ENCODE measurements at places on chromosomes 12 and 14.

DNA sequence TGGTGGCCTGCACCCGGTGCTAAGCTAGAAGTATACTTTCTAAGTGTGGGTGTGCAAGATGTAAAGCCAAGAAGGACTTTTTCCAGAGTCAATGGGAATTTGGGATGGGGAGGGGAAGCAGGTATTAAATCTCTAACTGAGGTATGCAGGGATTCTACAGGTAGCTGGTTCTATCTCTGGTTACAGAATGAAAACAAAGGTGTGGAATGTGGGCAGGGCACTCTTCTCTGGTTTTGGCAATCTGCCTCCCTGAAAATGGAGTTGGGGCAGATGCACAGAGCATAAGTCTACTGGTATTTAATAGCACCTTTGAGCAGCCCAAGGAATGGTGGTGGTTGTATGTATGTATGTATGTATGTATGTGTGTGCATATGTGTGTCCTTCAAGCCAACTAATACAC is 66.7 kb upstream of the PPP1R12A start:
- DNase-seq: no peak

DNA sequence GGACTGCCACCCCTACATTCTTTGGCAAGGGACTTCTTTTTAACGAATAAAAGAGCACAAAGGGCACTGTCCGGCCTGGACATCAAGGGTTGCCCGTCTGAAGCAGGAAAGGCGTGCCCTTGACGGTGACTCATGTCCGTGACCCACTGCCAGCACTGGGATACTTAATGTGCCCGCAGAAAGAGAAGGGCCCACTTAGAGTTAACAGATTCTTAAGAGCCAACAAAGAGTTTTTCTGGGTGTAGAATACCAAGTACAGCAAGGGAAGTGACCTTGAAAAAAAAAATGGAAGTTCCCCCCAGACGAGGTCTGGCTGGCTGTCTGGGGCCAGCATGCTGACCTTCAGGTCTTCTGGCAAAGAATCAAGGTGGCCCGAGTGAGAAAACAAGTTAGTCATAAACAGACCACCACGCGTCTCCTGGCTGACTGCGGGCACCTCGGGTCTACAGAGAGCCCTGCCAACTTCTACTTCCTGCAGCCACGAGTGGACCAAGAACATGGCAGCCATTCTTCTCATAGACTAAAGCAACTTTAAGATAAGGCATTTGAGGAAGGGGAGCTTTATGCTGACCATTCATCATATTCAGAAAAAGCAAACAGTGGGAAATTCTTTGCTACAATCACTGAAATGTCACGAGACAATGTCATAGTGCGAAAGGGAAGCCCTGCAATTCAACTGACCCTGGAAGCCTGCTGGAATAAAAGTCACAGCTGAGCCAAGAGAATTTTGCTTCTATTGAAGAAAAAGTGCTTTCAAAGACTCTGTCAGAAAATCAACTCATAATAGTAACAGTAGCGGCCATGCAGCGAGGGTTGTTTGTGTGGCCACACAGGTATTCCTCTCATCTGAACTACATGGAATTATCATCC is 10.5 kb upstream of the SELPLG start:
- DNase-seq: no peak

GRCh38 chr12:68630050-68630449 is 19.4 kb downstream of the RAP1B start:
- no peak for DNase-seq

DNA sequence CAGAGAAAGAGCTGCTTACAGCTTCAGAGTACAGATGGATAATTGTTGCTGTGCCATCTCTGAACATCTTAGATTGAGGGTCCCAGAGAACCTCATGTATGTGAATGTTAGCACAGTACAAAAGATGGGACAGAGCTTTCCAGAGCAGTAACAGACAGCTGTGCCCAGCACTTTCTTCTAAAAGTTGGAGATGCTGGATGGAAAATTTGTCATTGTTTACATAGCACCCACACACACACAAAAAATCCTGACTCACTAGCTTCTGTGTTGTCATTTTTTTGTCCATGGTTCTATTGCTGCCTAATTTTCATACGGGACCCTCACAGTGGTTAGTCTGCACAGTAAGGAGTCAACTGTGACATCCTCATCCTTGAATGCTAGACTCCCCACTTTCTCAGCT is 374.7 kb downstream of the DIO2 start:
- no peak for DNase-seq

DNA sequence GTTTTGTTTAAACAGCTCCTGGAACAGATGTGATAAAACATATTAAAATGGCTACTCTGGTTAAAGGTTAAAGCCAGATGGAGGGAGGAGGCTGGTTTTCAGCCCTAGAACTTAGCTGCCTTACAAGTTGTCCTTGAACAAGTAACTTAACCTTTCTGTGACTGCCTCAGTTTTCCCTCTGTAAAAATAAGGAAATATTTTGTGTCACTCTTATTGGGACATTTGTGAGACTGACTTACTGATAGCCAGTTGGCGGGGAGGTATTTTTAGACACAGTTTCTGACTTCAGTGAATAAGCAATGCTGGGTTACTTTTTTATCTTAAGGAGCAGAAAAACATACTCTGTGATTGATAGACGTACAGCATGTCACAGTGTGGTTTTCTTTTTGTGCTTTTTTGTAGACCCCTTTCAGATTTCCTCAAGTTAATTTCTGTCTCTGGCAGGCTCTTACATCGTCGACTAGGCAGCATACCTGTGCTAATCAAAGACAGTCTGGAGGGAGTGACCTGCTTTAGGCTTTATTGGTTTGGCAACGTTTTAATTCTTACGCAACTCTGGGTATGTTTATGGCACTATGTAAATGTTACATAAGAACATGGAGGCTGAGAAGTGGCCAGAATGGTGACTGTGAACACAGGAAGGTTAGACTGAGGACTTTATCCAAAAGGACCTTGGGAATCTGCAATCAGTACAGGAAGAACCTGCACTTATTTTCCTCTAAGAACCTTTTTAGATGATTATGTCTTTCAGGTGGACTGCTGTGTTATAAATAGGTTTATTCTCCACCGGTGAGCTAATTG is 3.3 kb downstream of the ACVR1B start:
- no peak for DNase-seq

DNA sequence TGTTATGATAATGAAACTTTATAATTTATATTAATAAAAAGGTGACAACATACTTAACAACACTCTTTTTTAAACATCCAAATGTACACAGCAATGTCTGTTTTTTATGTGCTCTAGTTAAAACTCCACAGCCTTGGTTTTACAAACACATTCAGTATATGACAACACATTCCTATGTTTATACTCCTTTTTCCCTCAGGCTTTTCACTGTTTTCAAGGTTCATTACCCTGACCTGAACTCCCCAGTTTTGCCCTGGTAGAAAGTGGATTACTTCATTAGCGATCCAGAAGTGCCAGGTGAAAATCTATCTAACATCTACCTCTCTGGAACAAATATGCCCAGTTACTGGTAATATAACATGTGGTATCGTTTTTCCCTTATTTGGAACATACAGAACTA is 340.2 kb upstream of the DDHD1 start:
- DNase-seq: no peak

DNA sequence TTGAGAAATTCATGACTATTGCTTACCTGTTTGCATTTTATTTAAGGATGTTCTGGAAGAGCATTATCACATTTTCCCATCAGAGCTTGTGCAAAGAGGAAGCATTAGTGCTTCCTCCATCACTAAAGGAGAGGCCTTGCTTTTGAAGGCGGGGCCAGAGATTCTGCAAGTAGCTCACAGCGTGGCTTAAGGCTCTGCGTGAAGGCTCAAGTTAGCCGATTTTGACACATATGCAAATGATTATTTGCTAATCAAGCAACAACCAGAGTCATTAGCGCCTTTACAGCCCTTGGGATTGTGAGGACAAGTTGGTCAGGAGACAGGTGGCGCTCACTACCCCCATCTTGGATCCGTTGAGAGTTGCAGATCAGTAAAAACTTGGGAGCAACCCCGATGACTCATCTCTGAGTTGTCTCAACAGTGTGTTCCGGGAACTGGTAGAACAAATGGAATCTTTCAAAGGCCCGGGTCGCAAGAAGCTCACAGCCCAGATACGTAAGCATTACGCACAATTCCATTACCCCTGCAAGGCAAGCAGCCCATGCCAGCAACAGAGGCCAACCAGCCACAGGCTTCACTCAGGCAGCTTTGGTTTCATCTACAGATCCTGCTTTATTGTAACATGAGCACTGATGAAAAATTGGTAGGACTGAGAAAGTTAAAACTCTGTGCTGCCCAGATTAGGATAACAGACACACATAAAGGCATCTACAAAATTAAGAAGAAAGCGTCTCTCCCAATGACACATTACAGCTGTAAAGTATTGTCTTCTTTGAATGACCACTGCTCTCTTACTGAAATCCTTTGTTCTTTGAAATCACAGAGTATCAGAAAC is 34.9 kb upstream of the SPTSSA start:
- peak; percentile 78 for DNase-seq

DNA sequence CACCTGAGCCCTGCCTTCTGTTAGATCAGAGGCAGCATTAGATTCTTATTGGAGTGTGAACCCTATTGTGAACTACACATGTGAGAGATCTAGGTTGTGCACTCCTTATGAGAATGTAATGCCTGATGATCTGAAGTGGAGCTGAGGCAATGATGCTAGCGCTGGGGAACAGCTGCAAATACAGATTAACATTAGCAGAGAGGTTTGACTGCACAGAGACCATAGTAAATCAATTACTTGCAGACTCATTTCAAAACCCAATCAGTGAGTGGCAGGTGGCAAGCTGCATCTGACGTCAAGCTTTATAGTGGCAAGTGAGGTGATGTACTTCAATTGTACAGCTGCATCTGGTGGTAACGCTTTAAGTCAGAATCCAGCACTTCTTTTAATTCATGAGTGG is 141.6 kb downstream of the GPHN start:
- no peak for DNase-seq

GRCh38 chr14:73887694-73888459 is 1.2 kb downstream of the ZNF410 start:
- no peak for DNase-seq

DNA sequence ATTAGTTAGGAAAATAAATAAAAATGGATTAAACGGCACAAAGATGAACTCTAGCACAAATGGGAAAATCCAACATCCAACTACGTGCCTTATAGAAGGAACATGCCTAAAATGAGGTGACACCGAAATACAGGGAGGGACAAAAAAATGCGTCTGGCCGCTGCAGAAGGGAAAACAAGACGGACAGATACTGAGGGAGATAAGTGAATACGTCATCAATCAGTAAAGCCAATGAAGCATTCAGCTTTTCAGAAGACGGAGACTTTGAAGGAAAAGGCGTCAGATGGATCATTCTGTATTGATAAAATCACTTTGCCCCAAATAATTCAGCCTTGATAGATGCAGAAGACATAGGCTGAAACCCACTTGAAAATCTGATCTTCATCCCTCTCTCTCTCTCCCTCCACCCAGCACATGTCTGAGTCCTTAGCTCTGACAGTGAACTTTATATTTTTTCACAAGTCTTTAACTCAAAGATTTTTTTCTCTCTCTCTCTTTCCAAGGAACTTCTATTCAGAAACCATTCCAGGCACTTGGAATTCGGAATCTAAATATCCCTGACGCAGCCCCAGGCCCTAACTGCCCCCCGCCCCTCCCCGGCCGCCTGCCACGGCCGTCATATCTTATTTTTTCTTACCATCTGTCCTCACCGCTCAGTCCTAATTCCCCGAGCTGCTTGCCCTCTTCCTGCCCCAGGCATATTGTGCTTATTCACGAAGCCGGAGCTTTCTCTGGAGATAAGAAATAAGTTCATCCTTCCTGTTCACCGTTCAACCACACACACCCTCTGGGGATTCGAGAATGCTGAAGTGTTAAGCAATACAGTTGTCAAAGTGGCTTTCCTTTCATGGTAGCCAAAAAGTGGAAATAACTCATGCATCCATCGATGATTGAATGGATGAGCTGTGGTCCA is 35.5 kb upstream of the RFLNA start:
- no peak for DNase-seq

GRCh38 chr12:9843407-9843806 is 16.1 kb downstream of the KLRF1 start:
- DNase-seq: no peak

- no peak for DNase-seq
Measured at GRCh38 chr12:91935296-91935695, 210.3 kb downstream of the BTG1 start.

DNA sequence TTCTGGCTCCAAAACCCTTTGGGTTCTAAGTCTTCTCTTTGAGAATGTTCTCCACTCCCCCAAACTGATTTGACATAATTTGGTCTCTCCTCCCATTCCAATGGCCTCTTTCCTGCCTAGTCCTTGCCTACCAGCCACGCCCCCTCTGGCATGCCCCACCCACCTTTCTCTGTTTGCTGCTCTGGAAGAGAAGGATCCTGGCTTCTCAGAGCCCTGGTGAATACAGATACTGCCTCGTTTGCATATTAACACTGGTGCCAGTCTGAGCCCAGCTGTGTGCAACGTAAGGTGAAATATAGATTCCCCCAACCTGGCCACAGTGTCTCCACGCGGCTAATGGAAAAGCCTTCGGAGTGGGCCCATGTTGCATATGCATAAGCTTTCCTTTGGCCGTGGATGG is 79.7 kb downstream of the PAPOLA start:
- DNase-seq: no peak

- no peak for DNase-seq
Measured at GRCh38 chr12:56178347-56178746, 10.9 kb downstream of the SMARCC2 start.

GRCh38 chr12:31298922-31299321 is 27.0 kb downstream of the SINHCAF start:
- no peak for DNase-seq

GRCh38 chr12:132486168-132486567 is 3.8 kb upstream of the FBRSL1 start:
- DNase-seq: no peak

DNA sequence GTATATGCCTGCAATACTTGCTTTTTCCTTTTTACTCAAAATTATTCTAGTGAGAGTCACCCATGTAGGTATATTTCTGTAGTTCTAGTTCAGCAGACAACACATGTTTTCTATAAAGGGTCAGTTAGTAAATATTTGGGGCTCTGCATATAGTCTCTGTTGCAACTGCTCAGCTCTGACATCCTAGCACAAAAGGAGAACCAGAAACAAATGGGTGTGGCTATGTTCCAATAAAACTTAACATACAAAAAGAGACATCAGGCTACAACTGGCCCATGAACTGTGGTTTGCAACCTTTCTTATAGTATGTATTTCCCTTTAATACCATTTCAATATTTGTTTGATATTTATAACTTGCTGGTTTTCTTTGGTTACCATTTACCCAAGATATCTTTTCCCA is 11.9 kb downstream of the NT5DC3 start:
- no peak for DNase-seq

Data from keratinocyte (primary cell).